ENCODE measurements at places on chromosomes 4 and X. TPM values are rescaled to one million over a fixed set of nuclear protein-coding genes. Genes with fewer than 3 reads are reported as not detected.
A peak's percentile ranks its signal among the peaks of the same experiment; 100 is the strongest.

Gene EBP
- 5.8 TPM for total RNA-seq

Gene RAB9A
- total RNA-seq = 2.6 TPM

Gene BANK1
- total RNA-seq = 12.9 TPM

Gene HPSE
- under 0.01 TPM for total RNA-seq

Gene DMRTC1B
- not detected for total RNA-seq

DNA sequence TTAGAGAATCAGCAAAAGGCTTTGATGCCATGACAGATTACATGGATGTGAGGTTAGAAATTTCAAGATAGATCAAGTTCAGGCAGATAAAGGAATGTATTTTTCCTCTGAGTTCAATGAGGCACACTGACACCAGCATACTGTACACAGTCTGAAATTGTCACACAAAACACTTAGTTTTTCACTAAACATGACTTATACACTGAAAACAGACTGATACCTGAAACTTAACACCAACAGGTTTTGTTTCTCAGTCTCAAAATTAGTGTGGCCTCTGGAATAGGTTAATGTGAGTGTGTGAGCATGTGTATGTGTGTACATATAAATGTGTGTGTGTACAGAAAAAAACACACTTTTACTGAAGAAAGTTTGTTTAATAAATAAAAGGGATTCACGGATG lies 129.9 kb upstream of the SLITRK2 start:
- no peak overlapping the region for H3K4me3 ChIP-seq
- H3K4me1 ChIP-seq = no peaks in the 10 kb centered on the region
- H3K36me3 ChIP-seq = no peaks in the 10 kb centered on the region
- H3K27me3 ChIP-seq = no peaks in the 10 kb centered on the region

DNA sequence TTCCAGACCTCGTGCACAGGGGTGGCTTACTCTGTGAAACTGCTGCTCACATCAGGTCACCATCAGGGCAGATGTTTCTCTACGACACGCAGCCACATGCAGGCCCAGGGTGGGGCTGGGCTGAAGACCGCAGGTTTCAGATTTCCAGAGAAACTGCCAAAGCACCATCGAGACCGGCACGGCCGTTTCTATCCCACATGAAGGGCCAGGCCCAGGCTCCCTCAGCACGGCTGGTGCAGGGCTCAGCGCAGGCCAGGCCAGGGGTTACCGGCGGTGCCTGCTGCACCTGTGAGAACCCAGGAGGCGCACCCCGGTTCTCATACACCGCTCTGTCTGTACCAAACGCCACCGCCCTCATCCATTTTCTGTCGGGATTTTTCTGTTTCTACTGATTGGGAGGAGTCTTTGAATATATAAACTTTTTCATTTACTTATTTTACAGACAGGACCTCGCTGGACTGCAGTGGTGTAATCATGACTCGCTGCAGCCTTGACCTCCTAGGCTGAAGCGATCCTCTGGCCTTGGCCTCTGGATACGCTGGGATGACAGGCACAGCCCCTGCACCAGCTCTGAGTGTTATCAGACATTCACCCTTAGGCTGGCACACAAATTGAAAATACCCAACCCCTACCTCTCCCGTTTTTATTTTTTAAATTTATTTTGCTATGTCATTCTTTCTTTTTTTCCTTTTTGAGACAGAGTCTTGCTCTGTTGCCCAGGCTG lies 17.1 kb downstream of the CTBP1 start:
- no peak for DNase-seq
- H3K4me1 ChIP-seq = no peaks in the 10 kb centered on the region
- H3K27ac ChIP-seq = no peak overlapping the region
- no peaks in the 10 kb centered on the region for H3K27me3 ChIP-seq

DNA sequence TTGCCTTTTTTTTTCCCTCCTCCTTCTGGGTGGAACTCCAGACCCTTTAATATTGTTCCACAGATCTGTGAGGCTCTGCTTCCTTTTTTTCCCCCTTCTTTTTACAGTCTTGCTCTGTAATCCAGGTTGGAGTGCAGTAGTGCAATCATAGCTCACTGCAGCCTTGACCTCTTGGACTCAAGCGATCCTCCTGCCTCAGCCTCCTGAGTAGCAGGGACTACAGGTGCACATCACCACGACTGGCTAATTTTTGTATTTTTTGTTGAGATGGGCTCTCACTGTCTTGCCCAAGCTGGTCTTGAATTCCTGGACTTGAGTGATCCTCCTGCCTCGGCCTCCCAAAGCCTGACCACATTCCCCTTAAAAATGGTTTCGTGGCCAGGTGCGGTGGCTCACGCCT lies 26.8 kb downstream of the NSD2 start:
- H3K4me1 ChIP-seq = peaks cover 11% of the 10 kb centered on the region
- peaks cover 26% of the 10 kb centered on the region for H3K36me3 ChIP-seq
- no peak for DNase-seq
- H3K4me3 ChIP-seq = no peak overlapping the region

- no peak overlapping the region for H3K27ac ChIP-seq
- no peaks in the 10 kb centered on the region for H3K27me3 ChIP-seq
- DNase-seq = peak; percentile 11
- no peaks in the 10 kb centered on the region for H3K4me1 ChIP-seq
- H3K4me3 ChIP-seq = no peak overlapping the region
Measured at GRCh38 chrX:148133105-148133725, 152.1 kb downstream of the FMR1NB start.

DNA sequence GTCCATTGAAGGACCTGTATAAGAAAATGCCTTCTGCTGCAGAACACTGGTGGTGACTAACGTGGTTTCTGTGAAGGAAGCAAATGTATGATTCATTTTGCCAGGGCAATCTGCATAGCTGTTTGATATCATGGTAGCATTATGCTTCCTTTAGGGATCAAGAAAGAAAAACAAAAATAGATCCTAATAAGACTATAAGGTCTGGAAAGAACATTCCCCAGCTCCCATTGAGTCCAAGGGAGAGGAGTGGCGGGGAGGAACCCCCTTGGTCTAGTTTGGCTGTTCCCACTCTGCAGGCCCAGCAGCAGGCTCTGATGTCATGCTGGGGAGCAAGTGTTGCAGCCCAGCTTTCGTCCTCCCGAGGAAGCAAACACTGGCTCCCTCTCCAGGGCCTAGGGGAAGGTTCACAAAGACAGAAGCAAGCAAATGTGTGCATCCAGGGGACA lies 154.5 kb upstream of the GALNT7 start:
- no peak overlapping the region for H3K4me3 ChIP-seq
- H3K27ac ChIP-seq = no peak overlapping the region
- H3K36me3 ChIP-seq = no peaks in the 10 kb centered on the region
- peaks cover 21% of the 10 kb centered on the region for H3K4me1 ChIP-seq
- DNase-seq = no peak

DNA sequence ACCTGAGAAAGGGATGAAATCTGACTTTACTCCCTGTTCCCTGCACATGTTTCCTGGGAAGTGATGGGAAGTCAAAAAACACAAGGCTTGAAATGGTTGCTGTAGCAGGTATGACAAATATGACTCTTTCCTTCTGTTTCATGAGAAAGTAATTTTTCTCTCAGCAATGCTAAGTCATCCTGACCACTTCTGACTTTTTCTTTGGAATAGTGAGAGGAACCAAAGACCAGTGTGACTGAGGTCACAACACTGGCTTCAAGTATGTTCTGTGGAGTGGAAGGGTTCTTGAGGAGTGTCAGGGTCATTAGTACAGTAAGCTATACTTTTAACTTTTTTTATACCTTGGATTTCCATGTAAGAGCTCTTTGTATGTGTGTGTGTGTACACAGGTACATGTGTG lies 225.3 kb downstream of the PPP3CA start:
- H3K27ac ChIP-seq = no peak overlapping the region
- no peaks in the 10 kb centered on the region for H3K27me3 ChIP-seq

DNA sequence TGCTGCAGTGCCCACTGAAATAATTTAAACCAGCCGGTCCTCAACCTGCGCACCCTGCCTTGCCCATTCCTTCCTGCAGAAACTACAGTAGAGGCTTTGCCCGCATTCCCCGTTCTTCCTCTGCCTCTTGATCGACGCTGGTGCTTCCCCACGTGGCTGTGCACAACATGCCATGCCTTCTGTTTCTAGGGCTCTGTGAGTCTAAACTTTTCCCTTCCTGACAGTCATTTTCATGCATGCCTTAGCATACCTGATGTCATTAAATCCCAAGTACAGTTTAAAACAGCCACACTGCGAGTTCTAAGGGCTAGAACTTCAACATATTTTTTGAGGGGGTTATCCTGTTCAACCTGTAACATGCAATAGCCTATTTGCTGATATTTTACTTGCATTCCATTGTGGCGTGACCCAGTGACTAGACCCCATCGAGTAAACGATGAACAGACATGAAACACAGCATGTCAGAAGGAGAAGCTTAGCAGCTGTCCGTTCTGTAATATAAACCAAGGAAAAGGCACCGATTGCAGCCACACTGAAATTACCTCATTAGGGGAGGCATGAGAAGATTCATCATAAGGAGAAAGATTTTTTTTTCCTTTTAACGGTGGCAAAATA lies 232.5 kb downstream of the ARHGAP10 start:
- H3K36me3 ChIP-seq = peaks cover 31% of the 10 kb centered on the region
- no peak overlapping the region for H3K27ac ChIP-seq
- no peaks in the 10 kb centered on the region for H3K27me3 ChIP-seq
- peaks cover 45% of the 10 kb centered on the region for H3K4me1 ChIP-seq

DNA sequence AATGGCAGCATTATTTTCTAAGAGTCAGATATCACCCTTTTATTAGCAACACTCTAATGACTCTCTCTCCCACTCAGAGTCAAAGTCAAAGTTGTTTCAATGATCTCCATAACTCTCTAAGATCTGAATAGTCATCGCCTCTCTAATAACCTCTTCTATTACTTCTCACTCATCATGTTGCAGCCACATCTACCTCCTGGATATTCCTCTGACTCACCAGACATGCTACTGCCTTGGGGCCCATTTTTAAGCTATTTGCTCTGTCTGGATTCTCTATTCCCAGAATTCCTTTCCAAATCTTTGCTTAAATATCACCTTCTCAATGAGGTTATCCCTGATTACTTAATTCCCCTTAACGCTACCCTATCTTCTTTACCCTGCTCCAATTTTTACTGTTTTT lies 391.8 kb upstream of the MAGEB16 start:
- DNase-seq = no peak
- H3K4me1 ChIP-seq = no peaks in the 10 kb centered on the region
- H3K36me3 ChIP-seq = no peaks in the 10 kb centered on the region
- no peaks in the 10 kb centered on the region for H3K27me3 ChIP-seq
- H3K4me3 ChIP-seq = no peak overlapping the region

DNA sequence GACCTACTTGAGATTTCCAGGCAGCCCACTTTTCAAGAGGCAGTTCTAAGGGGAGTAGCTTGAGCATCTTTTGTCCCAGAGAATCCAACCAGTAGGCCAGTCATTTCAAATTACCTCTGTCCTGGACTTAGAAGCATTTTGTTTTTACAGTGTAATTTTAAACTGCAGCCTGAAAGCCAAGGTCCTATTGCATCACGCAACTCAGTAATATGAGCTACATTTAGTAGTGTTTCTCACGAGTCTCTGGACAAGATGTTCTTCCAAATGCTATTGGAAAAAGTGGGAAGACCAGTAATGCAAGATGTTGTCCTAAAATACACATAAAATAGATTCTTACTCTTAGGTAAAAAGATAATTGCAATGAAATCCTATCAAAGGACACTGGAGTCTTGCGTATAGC lies 182.5 kb upstream of the ARX start:
- H3K36me3 ChIP-seq = no peaks in the 10 kb centered on the region
- H3K4me1 ChIP-seq = no peaks in the 10 kb centered on the region
- H3K27ac ChIP-seq = no peak overlapping the region
- H3K27me3 ChIP-seq = no peaks in the 10 kb centered on the region

DNA sequence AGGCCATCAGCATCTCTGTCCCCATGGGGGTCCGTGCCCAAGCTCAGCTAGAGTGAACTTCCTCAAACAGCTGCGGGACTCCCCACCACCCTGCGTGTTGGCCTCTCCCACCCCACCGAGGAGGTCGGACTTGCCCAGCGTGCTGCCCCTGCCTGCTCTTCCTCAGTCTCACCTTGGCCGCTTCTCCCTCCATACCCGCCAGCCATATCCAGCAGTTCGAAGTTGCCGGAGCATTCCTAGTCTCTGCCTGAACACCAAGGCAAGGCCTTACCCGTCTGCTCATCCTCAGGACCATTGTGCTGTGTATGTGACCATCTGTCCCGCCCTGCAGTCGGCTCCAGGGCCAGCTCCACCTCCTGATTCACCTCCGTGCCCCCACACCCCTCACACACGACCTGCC lies 84.5 kb downstream of the WFS1 start:
- no peaks in the 10 kb centered on the region for H3K36me3 ChIP-seq
- no peak overlapping the region for H3K27ac ChIP-seq
- no peak overlapping the region for H3K4me3 ChIP-seq

- no peak overlapping the region for H3K4me3 ChIP-seq
- no peak overlapping the region for H3K27ac ChIP-seq
- no peaks in the 10 kb centered on the region for H3K27me3 ChIP-seq
- no peaks in the 10 kb centered on the region for H3K4me1 ChIP-seq
Measured at GRCh38 chrX:10633722-10634121, 13.3 kb upstream of the MID1 start.

GRCh38 chr4:1449475-1449832 lies 43.2 kb upstream of the NKX1-1 start:
- no peaks in the 10 kb centered on the region for H3K4me1 ChIP-seq
- H3K36me3 ChIP-seq = no peaks in the 10 kb centered on the region
- no peak overlapping the region for H3K4me3 ChIP-seq
